ENCODE measurements at places on chromosomes 12 and 14.

DNA sequence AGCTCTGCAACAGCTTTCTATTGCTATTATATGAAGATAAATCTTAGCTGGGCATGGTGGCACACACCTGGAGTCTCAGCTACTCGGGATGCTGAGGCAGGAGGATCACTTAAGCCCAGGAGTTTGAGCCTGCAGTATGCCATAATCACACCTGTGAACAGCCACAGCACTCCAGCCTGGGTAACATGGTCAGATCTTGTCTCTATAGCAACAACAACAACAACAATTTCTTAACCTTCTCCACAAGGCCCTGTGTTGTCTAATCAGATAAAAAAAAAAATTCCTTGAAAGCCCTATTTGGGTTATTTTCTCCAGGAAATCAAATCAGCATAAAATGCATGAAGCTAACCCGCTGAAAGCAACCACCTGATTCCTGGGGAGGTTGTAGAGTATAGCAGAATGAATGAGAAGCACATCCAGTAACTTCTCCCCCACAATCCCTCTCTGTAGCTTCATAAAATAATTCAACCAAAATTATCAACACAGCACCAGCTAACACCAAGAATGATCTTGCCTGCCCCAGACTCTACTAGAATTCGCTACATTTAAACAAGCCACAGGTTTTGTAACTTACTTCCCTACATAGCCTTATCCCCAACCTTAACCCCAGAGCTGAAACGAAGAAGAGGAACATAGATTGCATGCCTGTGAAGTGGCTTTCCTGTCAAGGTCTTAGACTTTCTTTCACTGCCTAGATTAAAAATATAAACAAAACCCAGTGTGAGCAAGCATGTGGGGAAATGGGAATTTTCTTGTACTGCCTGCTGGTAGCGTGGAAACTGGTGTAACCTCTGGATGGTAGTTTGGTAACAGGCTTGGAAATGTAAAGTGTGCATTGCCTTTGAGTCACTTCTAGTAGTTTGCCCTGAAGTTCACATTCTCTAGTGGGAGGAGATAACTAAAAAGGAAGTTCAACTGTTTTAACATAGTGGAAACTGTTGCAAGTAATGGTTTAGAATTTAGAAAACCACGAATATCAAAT is 6.0 kb upstream of the STK38L start:
- DNase-seq = no peak

DNA sequence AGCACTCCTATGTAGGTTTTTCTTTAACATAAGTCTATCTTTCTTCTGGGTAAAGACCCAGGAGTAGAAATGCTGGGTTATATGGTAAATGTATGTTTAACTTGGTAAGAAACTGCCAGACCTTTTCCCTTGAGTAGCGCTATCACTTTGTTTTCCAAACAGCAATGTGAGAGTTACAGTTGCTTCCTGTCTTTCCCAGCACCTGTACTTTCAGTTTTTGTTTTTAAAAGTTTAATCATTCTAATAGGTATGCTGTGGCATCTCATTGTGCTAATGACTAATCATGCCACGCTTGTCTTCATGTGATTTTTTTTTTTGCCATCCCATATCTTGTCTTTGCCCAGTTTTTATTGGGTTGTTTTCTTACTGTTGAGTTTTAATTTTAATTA is 28.1 kb downstream of the GIT2 start:
- no peak for DNase-seq

DNA sequence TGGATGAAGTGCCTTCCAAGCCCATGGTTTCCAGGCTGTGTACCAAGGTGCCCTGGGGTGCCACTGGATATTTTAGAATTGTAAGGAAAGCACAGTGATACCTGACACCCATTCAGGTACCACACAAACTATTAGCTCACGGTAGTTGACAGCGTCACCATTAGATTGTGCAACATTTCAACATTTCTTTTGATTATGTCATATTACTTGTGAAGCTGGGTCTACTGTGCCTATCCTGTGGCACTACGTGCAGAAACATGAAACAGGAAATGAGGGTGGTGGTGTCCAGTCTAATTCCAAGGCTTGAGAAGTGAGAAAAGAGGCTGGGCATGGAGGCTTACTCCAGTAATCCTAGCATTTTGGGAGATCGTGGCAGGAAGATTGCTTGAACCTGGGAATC is 75.5 kb upstream of the CPM start:
- no peak for DNase-seq

- DNase-seq = no peak
These were observed 17.6 kb downstream of the CKB start for GRCh38 chr14:103504991-103505565.

GRCh38 chr12:5988088-5988487 is 43.0 kb upstream of the ANO2 start:
- no peak for DNase-seq
